Femur (tissue), 1 donor: ENCODE measurements at places on chromosomes 11 and 22.

GRCh38 chr22:50461536-50461935, 13.3 kb downstream of the SBF1 start:
- DNase-seq: no peak

- no peak for DNase-seq
These were observed 17.0 kb upstream of the CDON start for GRCh38 chr11:126079621-126080124.

- DNase-seq: no peak
These were observed 12.5 kb downstream of the ATXN10 start for GRCh38 chr22:45684169-45684568.

DNA sequence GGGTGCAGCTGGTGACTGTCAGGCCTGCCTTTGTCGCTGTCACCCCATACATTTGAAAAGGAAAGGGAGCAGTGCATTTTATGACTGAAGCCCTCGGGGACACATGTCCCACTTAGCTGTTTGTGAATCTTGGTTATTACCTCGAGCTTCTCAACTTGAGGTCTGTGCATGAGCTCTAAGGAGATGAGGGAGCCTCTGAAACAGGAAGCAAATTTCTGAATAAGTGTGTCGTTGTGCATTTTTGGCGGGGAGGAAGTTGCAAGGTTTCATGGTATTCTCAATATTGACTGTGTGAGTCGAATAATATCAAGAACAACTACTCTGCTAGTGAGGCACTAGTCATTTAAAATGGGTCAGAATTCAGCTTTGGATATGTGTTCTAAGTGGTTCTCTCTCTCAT, 149.7 kb upstream of the PLET1 start:
- no peak for DNase-seq

DNA sequence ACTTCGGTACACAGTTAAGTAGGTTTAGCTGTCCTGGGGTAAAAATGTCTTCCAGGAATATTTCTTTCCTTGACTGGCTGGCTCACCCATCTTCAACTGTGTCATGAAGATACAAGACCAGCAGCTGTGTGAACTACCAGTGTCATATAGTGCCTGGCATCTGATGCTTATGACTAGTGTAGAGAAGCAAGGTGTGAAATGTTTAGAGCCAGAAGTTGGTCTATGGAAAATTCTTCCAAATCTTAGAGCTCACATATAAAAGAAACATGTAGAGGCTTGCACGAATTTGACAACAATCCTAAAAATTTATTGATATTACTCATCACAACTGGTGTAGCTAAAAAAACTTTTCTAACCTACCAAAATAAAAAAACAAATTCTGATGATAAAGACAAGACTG, 54.4 kb downstream of the ARL14EP start:
- no peak for DNase-seq

GRCh38 chr22:34763496-34763895, 302.5 kb upstream of the ISX start:
- DNase-seq: no peak

GRCh38 chr11:80621871-80622270, 1181.0 kb upstream of the TENM4 start:
- no peak for DNase-seq

- DNase-seq: no peak
These were observed 1304.6 kb downstream of the BRD1 start for GRCh38 chr22:48523091-48523490.

DNA sequence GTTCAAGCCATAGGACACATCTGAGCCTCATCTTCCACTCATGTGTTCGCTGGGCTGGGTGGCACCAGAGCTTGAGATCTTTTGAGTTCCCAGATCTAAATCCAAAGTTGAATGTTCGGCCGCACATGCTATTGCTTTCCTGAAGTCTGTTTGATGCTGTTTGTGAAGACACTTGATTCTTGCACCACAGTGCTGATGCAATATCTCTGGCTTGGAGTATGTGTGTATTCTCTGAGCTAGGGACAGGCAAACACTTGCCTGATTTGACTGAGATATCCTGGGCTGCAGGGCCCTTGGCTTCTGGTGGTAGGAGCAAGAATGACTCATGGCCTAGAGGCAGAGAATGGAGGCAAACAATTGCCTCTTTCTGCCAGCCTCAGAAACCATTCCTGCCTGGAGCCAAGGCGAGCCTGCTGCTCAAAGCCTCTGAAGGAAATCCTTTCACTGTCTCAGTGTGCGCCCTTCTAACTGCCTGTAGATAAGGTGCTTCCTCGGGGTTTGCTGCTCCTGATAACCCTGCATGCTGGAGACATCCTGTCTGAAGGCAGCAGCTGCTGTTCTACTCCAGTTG, 73.0 kb downstream of the CYB5R2 start:
- no peak for DNase-seq

DNA sequence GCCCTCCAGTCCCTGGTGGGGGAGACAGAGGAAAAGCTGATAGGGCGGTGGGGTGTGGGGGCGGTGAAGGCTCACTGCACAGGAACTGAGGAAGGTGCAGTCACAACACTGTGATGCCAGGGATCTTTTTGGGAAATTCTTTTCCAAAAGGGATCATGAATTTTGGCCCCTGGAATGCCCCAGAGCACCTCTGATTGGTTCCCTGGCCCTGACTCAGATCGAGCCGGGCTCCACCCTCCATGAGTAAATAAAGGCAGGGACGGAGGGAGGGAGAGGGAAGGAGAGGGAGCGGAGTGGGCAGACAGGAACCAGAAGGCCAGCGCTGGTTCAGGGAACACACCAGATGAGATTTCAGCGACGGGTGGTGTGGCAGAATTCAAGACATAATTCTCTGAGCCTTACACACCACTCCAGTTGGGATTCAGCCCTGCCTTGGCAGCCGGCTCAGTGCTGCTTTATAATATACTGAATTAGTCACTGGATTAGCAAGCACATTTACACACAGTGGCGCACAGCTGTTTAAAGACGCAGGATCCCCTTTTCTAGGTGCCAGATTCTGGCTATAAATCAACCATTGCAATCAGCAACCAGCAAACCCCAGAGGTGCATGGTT, 80.3 kb downstream of the ETS1 start:
- peak; percentile 89 for DNase-seq

GRCh38 chr11:887589-887988, 23.0 kb downstream of the CHID1 start:
- DNase-seq: no peak

DNA sequence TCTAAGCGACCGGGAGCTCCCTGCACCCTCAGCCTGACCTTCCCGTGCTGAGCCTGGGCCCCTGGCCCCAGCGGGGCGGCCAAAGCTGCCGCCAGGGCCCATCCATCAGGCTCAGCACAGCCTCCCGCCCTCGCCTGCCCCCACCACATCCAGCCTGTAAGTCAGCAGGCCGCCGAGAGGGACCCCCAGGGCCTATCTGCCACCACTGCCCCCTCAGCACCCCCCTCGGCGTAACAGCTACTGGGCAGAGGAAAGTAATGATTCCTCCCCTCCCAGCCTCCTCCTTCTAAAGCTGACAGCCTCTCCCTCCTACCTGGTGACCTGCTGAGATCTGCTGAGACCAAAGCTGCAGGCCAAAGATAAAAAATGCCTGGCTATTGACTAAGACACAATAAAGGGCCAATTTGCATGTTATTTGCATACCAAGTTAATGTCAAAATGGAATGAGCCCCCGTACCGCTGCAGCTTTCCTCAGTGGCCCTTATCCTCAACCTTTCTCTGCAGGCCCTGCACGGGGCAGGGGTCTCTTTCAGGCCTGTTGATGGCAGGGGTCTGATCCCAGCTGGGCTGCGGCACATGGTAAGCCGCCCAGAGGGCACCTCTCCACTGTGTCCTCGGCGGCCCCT, 51.6 kb downstream of the RPUSD4 start:
- no peak for DNase-seq

GRCh38 chr11:78809931-78810541, 235.4 kb upstream of the NARS2 start:
- no peak for DNase-seq

DNA sequence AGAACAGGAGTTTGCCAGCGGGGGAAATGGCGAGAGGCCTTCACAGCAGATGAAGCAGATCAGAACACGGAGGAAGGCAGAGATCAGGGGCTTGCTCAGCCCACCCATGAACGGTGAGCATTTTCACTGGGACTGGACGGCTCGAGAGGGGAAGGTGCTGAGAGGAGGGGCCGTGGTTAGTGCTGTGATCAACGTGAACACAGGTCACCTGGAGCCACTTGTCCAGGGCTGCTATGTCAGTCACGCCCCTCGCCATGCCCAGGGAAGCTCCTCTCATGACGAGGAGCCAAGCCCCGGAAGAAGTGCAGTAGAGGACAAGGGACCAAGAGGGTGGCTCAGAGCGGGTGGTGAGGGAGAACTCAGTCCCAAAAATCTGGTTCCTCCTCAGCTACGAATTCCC, 7.0 kb downstream of the PLA2G6 start:
- no peak for DNase-seq

DNA sequence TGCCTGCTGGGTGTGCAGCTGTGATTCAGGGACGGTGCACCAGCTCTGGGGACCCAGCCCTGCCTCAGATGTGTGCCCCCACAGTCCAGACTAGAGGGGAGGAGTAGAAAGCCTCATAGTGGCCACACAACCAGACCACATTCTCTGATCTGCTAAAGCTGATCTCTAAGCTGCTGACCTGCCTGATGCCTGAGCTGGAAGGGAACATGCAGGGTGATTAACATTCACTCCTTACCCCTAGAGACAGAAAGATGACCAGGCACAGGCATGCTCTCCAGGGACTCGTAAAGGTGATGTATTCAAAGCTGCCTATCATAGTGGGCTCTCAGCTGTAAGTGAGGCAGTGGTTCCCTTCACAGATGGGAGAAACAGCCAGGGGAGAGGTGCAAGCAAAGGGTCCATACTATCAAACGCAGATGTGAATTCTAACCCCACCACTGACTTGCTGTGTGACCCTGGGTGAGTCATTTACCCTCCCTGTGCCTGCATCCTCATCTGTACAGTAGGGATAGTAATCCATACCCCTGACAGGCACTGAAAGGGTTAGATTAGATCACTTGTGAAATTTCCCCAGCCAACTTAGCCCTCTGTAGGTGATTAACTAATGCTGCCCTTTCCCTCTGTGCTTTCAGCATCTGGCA, 29.0 kb upstream of the LRRC32 start:
- DNase-seq: no peak

GRCh38 chr11:8061555-8062428, 19.2 kb upstream of the TUB start:
- peak; percentile 10 for DNase-seq

GRCh38 chr22:36022162-36022561, 6.5 kb downstream of the RBFOX2 start:
- DNase-seq: no peak

- DNase-seq: no peak
These were observed 2.1 kb downstream of the FNBP4 start for GRCh38 chr11:47765086-47765485.

- DNase-seq: no peak
These were observed 6.6 kb upstream of the MMP27 start for GRCh38 chr11:102712137-102712536.

DNA sequence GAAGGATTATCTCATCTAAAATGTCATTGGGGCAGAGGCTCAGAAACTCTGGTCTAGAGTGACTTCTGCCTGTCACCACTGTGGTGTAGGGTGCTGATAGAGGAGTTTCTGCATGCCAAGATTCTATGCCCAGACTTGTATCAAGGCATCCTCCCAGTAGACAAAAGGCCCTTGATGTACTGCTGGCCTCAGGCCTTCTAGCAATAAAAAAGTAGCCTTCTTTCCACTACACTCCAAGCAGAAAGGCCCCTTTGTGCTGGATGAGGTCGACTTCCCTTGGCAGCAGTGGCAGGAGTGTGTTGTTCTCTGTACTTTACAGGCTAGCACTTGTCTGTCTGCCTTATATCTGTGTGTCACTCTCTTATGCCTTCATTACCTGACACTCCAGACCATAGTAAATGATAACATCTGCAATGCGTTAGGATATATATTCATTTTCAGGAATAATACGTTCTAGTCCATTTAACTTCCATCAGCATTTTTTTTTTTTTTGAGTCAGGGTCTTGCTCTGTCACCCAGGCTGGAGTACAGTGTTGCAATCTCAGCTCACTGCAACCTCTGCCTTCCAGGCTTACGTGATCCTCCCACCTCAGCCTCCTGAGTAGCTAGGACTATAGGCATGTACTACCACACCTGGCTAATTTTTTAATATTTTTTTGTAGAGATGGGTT, 49.5 kb upstream of the RRM1 start:
- no peak for DNase-seq

GRCh38 chr11:88508418-88508758, 170.9 kb upstream of the CTSC start:
- DNase-seq: no peak

- peak; percentile 15 for DNase-seq
These were observed 393.7 kb downstream of the BRD1 start for GRCh38 chr22:49433717-49434611.

GRCh38 chr22:19641983-19642451, 72.3 kb upstream of the SEPTIN5 start:
- no peak for DNase-seq
